ENCODE measurements at places on chromosomes 11 and 22. TPM values are rescaled to one million over a fixed set of nuclear protein-coding genes. Genes with fewer than 3 reads are reported as not detected.

DNA sequence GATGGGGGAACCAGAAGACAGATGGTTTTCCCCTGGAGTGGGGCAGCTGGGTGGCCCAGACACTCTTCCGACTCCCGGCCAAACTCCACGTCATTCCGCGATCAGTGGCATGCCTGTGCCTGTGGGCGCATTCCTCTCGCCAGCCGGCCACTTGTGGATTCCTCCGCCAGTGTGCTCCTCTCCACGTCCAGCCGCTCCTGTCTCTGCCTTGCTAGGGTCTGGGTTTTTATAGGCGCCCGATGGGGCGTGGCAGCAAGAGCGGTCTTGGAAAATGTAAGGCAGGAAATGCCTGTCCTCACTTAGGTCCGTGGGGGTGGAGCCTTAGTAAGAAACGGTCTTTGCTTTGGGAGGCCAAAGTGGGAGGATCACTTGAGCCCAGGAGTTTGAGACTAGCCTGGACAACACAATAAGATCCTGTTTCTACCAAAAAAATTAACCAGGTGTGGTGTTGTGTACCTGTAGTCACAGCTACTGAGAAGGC is 81.6 kb upstream of the SEPTIN5 start:
- no peak for DNase-seq

DNA sequence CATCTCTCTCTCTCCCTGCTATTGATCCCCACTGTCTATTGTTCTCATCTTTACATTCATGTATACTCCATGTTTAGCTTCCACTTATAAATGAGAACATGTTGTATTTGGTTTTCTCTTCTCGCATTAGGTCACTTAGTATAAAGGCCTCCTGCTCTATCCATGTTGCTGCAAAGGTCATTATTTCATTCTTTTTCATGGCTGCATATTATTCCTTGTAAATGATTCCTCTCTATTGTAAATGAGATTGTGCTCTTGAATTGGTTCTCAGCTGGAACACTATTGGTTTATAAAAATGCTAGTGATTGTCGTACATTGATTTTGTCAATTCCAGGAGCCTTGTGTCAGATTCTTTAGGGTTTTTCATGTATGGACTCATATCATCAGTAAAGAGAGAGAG is 13.5 kb downstream of the ACRV1 start:
- no peak for DNase-seq

DNA sequence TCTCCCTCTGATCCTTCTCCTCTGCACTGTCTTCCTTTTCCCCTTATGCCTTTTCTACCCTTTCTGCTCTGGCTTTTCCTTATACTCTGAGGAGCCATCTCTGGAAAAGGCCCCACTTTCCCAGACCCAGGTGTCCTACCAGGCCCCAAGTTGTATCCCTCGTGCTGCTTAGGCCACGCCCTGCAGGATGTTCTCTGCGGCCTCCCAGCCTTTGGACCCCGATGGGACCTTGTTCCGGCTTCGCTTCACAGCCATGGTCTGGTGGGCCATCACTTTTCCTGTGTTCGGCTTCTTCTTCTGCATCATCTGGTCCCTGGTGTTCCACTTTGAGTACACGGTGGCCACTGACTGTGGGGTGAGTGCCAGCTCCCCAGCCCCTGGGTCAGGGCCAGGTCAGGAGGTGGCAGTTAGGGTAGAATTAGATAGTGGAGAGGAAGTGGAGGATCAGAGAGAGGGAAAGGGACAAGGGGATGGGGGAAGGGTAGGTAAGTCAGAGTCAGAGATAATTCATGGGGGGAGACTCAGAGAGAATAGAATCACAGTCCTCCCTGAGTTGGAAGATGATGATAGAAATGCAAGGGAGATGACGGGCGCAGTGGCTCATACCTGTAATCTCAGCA is 8.9 kb downstream of the PGAP2 start:
- DNase-seq = peak; percentile 24

The PAFAH1B2 gene
- 46.8 TPM for total RNA-seq

The ZP1 gene
- 0.95 TPM for total RNA-seq

DNA sequence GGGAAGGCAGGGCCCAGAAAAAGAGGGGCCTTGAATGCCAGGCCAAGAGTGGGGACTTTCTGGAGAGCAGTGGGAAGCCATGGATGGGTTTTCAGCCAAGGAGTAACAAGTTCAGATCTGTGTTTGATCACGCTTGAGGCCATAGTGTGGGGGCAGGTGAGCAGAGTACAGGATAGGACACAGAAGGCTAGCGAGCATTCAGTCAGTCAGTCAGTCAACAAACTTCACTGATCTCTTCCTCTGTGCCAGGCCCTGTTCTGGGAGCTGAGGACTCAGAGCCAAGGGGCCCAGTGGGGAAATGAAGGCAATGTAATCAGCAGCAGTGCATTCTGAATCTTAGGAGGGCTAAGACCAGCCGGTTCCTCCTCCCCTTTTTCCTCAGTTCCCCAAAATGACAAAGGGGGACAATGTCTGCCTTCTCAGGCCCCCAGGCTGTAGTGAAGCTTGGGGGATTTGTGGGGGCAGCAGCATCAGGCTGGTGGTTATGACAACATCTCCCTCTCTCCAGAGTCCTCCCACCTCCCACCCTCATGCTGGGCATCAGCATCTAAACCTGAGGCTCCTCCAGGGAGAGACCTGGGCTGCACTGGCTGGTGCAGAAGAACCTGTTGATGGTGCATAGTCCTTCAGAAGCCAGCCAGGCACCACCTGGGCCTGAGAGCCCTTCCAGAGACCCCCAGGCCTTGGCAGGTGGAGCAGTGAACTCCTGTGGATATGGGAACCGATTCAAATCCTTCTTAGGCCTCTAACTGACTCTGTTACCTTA is 42.9 kb upstream of the TPBGL start:
- no peak for DNase-seq

DNA sequence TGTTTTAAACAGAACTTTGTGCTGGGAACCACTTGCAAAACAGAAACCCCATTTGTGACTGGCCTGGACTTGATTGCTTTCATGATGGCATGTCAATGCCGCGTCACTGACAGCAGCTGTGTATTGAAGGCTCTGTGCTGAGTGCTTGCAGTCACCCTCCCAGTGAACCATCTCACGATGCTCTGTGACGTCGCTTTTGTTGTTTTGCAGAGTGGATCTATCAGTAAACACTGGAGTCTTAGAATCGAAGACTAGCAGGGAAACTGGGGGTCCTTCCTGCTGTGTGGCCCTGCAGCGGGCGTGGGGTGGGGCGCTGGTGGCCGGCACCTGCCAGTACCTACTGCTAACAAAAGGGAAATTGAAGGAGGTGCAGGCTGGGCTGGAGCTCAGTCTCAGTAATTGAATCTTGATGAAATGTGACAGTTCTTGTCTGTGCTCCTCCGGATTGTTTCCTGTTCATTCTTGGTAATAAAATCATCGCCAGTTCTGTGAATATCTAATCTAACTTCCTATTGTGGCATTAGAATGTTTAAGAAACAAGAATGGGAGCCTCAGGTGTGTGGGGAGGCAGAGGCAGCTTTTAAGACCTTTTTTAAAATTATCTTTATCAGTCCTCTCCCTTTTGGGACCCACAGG is 50.5 kb upstream of the PARVG start:
- no peak for DNase-seq

DNA sequence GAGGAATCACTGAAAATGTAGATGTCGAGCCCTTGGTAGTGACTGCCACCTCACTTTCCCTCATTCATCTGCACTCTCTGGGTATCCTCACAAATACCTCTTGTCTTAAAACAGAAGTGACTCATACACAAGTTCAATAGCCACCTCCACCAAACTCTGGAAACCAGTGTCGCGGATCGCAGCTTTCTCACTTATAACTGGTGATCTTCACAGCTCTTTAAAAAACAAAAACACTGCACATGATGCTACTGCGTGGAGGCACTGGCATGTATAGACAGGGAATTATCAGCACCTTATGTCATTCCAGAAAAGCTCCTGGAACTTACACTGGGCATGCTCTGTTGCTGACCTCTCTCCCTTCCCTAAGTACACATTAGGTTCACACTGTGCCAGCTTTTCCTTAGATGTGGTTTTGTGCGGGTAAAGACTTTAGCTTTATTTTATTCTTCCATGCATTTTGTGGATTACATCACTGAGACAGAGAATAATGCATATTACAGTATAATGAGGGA is 425.5 kb upstream of the CADM1 start:
- DNase-seq = no peak

- no peak for DNase-seq
These were observed 15.7 kb downstream of the TESMIN start for GRCh38 chr11:68735646-68736045.

DNA sequence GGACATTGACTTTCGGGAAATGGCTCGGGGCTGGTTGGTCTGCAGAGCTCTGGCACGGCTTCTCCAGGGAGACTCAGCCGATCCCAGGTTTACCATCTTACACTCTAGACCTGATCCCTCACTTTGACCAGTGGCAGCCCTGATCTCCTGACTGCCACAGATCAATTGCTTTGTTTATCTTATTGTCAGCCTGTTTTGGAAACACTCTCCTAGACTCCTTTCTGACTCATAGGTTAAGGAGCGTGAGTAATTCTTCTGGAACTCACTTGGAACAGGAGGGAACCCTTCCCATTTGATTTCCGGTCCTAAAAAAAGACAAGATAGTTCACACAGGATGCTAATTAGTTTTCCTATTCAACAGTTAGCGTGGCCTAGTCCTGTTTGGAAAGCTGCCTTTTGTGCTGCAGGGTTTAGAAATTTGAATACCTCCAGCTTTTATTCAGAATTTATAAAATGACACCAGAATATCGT is 16.0 kb upstream of the BMAL1 start:
- no peak for DNase-seq

GRCh38 chr11:78815831-78816230 is 241.2 kb upstream of the NARS2 start:
- no peak for DNase-seq

- DNase-seq = no peak
These were observed 31.2 kb downstream of the MRPL48 start for GRCh38 chr11:73818846-73819245.

- DNase-seq = no peak
These were observed 148.6 kb downstream of the OPCML start for GRCh38 chr11:133383689-133384088.

DNA sequence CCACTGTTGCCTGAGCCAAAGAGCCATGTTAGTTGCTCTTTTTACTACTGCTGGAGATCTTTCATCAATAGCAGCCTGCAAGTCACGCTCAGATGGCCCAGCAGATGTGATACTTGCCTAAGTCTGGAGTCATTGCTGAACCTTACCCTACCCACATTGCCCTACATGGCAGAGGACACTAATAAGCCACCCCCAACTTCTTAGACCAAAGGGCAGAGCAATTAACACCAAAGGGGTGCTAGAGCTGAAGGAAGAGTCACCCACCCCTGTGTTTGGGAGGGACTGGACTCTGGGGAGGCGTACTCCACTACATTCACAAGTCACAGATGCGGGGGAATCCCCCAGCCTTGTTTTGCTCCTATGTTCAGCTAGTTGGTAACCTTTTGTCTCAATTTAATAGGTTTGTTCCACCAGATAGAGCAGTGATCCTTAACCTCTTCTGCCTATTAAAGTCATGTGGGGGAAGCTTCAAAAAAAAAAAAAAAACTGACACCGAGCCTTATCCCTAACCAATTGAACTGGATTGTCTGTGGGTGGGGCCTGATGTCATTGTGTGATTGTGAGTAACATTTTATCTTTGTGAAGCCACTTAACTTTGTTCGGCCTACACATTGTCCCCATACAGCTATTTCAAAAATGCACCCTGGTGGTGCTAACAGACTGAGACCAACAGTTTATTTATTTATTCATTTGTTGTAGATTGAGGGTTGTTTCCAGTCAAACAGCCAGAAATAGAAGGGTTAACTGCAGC is 13.1 kb downstream of the ADM start:
- no peak for DNase-seq

GRCh38 chr22:30433773-30434172 is 8.2 kb downstream of the MTFP1 start:
- no peak for DNase-seq

GRCh38 chr11:107316426-107316825 is 141.2 kb downstream of the CWF19L2 start:
- no peak for DNase-seq

DNA sequence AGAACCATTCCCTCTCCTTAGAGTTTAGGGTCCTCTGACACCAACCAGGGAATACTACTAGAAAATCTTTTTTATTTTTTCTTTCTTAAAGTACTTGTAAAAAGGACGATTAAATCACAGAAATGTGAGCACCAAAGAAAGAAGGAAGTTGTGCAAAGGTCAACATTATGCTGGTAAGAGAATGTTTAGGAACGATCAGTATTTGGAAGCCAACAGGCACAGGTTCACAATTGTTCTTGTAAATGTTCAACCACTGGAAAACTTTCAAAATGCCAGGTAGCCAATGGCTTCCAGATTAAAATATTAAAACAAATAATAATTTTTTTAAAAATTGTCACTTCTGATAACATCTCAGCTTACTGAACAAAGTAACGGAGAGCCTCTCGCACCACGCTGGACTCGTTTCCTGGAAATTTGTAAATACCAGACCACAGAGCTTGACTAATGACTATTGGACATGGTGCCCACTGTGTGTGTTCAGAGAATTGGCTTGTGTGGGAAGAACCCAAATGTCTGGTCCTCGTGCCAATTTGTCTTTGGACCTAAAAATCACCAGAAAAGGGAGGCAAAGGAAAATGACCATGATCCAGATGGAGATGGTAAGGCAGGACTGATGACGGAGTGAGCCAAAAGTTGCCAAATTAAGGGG is 20.8 kb downstream of the COMMD9 start:
- DNase-seq = no peak

DNA sequence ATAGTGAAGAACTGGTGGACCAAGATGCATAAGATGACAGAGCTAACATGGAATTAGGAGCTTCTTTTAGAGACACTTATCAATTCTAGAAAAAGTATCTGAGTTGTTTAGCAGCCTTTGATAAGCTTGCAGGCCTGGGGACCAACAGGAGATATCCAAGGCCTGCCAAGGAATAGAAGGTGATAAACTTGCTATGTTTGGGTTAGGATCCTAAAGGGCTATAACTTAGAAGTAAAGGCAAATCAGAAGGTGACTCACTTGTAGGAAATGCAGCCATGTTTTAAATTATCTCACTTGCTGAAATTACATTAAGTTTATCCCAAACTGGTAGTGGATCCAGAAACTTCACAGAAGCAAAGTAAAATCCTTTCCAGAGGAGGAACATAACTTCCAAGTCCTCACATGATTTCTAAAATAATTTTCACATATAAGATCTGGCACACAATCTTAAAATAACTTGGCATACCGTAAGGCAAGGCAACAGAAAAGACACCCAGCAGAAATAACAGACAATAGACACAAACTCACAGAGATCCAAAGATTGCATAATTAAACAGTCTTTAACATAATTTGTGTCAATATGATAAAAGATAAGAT is 69.6 kb upstream of the TEAD1 start:
- no peak for DNase-seq

The KRTAP5-1 gene
- not detected for total RNA-seq

DNA sequence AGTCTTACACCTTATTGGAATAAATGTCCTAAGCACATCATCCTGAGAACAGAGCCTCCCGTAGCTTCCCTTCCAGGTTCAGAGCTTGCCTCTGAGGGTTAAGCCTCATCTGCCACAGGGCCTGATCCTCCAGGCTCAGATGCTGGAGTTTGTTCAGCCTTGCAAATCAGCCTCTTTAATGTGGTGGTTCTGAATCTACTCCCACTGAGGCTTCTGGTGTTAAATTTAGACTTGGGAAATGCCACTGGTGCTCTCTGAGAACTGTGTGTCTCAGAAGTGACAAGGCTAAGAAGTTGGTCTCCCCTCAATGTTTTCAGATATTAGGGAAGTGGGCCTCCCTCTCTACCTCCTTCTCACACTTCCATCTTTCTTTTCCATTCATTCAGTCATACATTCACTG is 68.7 kb downstream of the CCDC81 start:
- DNase-seq = no peak

All from heart left ventricle (tissue), 16 donors.